ENCODE measurements at places on chromosomes 16 and 17. TPM values are rescaled to one million over a fixed set of nuclear protein-coding genes. Genes with fewer than 3 reads are reported as not detected.

ABCA9 gene
- total RNA-seq, result 35.9 TPM

PLCD3 gene
- total RNA-seq, result 44.4 TPM

ZFPM1 gene
- 7.9 TPM for total RNA-seq

NPIPB8 gene
- 2.1 TPM for total RNA-seq

ABCC11 gene
- not detected for total RNA-seq

MPV17L gene
- 19.8 TPM for total RNA-seq

TIGD7 gene
- 1.2 TPM for total RNA-seq

MYH11 gene
- 91.6 TPM for total RNA-seq

CCL8 gene
- total RNA-seq, result not detected

KRT25 gene
- total RNA-seq, result not detected

CCL15 gene
- 63.9 TPM for total RNA-seq

PYY gene
- 58.0 TPM for total RNA-seq

CDK12 gene
- 55.3 TPM for total RNA-seq

AIPL1 gene
- not detected for total RNA-seq

DNA sequence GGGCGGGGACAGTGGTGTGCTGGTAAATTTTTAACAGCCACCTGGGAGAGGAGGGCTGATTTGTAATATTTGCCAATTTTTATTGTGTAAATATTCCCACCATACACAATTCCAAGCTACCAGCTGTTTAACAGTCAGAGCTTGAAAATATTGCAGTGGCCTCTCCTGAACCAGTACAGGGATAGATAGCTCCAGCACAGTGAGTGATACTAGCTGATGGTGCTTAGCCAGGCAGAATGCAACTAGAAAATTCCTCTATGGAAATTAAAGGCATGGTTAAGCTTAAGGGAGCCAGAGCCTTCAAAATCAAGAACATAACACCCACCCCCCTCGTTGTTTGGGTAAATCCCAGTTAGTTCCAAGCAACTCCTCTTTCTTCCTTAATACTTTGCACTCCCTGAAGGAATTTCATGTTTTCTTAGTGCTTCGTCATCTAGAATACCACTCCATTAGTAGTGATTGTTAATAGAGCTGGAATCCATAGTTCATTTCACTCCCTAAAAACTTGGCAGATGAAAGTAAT is 96.6 kb downstream of the CYB561 start:
- DNase-seq, result no peak

GRCh38 chr17:43791589-43791988 is 11.4 kb downstream of the CFAP97D1 start:
- no peak for DNase-seq

DNA sequence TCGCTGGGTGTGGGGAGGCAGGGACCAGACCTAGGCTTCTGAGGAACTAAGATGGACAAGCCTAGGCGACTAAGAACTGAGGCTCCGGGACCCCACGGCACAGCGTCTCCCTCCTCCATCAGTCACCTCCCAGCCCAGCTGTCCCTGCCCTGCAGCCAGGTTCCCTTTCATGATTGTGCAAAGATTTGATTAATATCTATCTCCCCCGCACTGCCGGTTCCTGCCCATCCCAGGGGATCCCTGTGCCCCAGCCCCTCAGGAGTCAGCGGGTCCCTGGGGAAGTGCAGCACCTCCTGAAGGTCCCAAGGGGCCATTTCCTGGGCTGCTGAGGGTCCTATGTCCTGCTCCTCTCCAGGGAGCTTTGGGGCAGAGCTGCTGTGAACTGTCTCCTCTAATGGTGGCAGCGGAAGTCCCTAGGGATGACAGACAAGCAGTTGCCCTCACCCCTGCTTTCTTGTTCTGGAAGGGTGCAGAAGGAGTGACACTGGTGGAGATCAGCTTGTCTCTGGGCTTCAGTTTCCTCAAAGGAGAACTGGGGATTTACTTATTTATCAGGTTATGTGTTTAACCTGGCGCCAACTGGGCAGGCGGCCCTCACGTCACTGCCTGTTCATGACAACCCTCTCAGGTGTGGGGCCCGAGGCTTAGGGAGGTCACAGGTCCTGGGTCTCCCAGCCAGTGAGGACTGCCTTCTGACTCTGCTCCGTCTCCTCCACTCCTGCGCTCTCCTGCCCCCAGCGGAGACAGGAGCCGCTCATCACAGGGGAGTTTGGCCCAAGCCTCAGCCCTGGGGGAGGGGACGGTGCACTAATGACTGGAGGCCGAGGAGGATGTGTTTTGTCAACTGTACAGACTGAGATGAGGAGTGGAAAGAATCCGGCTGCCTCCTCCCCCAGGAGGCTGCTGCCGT is 1.9 kb upstream of the C16orf74 start:
- DNase-seq, result peak; percentile 64

DNA sequence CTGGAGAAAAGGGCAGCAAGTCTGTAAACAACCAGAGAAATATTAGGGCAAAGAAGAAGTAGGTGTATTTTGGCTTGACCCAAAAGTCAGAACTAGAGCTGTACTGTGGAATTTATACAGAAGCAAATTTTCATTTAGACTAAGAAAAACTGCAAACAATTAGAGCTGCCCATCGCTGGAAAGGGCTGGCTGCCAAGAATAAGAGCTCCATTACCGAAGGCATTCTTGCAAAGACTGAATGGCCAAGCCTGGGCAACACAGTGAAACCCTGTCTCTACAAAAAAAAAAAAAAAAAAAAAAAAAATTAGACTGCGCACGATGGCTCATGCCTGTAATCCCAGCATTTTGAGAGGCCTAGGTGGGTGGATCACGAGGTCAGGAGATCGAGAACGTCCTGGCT is 53.9 kb upstream of the TMC5 start:
- no peak for DNase-seq

DNA sequence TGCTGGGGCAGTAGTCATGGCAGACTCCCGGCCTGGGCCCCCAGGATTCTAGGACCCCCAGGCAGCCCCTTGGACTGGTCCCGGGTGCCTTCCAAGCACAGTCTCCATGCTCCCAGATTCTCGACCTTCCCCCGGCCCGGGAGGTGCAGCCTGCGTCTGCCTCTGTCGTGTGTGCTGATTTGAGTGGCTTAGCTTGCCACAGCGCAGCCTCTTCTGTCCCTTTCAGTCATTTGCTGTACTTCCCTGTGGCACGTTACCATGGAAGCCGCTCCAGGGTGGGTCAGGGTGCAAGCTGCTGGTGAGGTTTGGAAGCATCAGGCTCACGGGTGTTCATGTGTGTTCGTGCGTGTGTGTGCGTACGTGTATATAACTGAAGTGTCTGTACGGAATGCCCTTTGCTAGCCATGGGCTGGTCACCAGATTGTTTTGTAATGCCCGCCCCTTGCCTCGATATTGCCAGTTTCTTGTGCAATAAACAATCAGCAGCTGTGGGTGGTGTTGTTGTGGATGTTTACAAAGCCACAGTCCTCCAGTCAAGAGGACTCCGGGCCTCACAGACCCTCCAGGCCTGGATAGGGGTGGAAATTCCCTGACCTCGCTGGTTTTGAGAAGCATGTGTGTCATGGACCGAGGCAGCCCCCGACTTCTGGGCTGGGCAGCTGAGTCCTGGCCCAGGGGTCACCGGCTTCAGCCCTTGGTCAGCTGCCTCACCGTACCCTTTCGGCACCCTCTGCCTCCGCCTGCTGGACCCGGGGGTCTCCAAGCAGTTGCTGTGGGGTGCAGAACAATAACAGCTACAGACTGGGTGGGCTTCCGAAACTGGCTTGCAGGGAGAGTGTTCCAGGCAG is 9.7 kb upstream of the CLEC18A start:
- no peak for DNase-seq

DNA sequence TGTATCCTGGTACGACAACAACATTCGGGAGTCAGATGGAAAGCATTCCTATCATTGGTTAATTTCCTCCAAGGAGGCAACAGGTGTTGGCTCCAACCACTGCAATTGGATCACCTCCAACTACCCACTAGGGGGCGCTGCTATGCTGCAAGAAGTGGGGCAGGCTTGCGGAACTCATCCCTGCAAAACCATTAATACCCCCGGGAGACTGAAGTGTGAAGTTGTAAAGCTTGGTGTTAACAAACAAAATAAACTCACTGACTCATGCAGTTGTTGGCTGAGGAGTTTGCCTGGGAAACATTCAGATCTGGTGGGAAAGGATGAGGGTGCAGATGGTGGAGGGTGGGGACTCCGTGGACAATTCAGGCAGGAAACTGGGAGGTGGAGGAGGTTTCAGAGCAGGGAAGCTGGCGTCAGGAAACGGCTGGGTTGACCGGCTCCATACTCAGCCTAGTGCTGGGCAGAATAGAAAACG is 84.9 kb downstream of the HS3ST2 start:
- peak; percentile 82 for DNase-seq

GRCh38 chr16:70512456-70512855 is 10.9 kb downstream of the COG4 start:
- no peak for DNase-seq

DNA sequence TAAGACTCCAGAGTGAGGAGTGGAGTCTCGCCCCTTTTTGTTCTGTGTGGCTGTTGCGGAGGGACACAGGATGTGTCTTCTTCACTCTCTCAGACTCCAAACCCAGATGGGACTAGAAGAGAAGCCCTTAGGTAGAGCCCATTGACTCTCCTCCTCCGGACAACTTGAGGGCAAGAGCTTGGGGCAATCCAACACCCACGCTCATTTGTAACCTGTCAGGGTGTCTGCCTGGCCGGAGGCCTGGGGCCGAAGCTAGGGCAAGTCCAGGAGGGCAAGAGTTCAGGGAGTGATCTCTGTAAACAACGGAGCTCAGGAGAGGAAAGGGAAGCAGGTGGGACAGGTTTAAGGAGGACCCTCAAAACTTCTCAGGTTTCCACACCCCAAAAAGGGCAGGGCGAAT is 1.4 kb upstream of the HOXB1 start:
- DNase-seq, result no peak

- DNase-seq, result no peak
These were observed 141.6 kb downstream of the CCDC182 start for GRCh38 chr17:57603546-57603945.

GRCh38 chr16:29925105-29925756 is 795 bp downstream of the KCTD13 start:
- DNase-seq, result no peak

DNA sequence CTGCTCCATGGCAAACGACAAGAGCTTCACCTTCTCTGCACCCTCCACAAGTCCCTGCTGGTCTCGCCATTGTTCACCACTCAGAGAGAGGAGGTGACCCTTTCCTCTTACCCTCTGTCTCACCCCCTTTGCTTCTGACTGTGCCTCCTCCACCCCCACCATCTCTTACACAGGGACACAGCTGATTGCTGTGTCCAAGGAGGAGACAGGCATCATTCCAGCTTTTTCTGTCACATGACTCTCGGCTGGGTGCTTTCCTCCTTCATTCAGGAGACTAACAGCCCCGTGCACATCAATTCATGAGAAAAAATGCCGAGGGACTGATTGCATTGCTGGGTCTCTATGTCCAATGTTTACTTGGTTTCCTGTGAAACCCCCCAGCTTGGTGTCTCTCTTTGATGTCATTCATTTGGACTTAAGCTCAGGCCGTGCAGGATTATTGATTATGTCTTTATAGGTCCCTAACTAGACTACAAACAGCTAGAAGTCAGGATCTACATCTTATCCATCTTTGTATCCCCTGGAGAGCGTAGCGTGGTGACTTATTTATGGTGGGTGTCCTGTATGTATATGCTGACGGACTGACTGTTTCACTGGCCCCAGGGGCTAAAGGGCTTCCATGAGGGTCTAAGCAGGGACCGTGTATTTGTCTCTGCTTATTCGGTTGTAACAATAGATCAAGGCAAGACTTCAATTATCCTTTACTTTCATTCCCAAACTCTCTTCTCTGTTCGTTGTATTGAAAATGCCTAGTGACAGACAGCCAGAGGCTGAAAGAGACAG is 82.2 kb upstream of the CDH13 start:
- DNase-seq, result no peak

DNA sequence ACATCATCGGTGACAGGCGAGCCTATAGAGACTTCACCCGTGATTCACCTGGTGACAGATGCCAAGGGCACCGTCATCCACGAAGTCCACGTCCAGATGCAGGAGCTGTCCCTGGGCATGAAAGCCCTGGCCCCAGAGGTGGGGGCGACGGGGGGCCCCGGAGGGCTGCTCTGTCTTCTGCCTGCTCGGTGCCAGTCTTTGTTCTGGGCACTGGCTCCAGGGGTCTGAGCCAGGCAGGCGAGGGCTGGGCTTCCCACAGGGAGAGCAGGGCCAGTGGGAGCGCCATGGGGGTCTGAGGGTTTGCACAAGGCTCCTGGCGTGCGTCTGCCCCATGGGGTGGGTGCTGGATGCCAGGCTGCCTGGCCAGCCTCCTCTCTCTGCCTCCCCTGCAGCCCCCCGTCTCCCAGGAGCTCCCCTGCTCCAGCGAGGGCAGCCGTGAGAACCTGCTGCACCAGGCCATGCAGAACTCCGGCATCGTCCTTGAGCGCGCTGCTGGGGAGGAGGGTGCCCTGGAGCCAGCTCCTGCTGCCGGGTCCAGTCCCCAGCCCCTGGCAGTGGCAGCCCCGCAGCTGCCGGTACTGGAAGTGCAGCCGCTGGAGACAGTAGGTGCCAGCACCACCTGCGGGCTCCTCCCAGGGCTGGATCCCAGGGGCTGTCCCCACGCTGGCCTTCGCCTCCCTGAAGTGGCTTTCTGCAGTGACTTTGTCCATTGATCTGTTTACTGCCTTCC is 3.0 kb upstream of the DNASE1L2 start:
- no peak for DNase-seq

- peak; percentile 52 for DNase-seq
These were observed 2.5 kb upstream of the LASP1 start for GRCh38 chr17:38867179-38867967.

GRCh38 chr17:68572138-68572842 is 28.9 kb downstream of the FAM20A start:
- no peak for DNase-seq

DNA sequence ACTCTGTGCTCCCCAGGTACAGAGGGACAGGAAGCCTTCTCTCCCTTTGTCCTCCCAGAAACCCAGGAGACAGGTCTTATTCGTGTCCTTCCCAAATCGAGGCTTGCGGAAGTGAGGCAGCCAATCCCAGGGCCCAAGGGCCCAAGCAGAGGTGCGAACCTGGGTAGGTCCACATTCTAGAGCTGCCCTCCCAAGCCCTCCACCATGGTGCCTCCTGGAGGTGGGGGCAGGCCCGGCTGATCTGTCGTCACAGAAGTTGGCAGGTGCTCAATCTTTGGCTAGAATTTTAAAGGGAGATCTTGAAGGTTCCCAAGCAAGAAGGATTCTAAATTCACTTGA is 21.5 kb downstream of the MRC2 start:
- DNase-seq, result no peak

GRCh38 chr16:28494121-28494851 is at the start of gene APOBR:
TSS of gene APOBR (plus strand) at chr16:28494643. CDS start at chr16:28494682, 39 bp downstream.
- peak; percentile 71 for DNase-seq

- no peak for DNase-seq
These were observed 76.4 kb downstream of the SREBF1 start for GRCh38 chr17:17760350-17760749.

DNA sequence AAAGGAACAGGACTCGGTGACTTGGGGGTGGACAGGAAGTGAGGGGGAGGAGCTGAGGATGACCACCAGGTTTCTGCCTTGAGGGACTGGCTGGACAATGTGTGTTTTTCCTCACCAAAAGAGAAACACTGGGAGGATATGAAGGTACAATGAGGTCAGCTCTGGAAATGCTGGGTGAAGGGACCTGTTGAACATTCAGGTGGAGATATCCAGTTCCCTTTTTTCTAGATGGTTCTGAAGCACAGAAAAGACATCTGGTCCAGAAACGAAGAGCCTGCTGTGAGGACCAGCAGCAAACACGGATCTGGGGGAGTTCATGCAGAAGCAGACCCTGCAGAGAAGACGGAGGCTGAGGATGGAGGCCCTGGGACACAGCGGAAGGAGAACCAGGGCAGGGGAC is 17.5 kb downstream of the ARHGAP17 start:
- DNase-seq, result no peak
